Activated T-helper 1 cell treated with Interleukin-2 at 50 U/mL for 16 hours (primary cell): ENCODE measurements at places on chromosomes 1 and 21.

GRCh38 chr1:201251411-201251810 is 31.9 kb upstream of the PKP1 start:
- DNase-seq: no peak

GRCh38 chr1:234325878-234326496 is 47.3 kb upstream of the COA6 start:
- no peak for DNase-seq

- no peak for DNase-seq
These were observed 814 bp downstream of the MTARC2 start for GRCh38 chr1:220748936-220749335.

- DNase-seq: peak; percentile 22
These were observed 34.1 kb downstream of the ACOT7 start for GRCh38 chr1:6359216-6360116.

GRCh38 chr1:64675718-64676345 is 69.0 kb upstream of the RAVER2 start:
- no peak for DNase-seq

GRCh38 chr1:23521588-23521987 is 9.4 kb downstream of the E2F2 start:
- no peak for DNase-seq

DNA sequence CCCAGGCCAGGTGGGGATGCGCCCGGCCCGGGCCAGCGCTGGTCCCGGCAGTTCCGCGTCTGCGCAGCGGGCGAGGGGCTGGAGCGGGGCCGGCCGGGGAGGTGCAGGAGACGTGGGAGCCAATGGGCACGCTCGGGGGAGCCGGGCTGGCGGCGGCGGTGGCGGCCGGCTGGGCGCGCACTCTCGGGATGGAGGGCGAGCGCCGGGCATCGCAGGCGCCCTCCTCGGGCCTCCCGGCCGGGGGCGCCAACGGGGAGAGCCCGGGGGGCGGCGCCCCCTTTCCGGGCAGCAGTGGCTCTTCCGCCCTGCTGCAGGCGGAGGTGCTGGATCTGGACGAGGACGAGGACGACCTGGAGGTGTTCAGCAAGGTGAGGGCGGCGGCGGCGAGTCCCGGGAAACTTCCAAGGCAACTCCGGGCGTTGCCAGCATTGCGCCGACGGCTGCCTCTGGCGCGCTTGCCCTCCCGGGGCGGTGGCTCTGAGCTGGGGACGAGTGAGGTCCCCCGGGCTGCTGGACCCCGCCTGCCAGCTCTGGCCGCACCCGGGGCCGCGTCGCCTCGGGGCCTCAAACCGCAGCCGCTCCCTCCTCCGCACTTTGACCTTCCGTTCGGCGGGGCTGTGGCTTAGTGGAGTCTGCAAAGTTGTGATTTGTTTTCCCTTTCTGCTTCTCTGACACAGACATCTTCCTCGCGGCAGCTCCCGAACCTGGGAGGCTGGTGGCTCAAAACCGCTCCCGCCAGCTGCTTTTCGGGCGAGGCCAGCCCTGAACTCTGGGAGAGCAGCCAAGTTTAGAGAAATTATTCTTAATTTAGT is at the start of gene SNX7:
Gene SNX7, plus strand, starts transcription at position 178 of the 812 bp plus-strand sequence. Its CDS starts 11 bp downstream, at position 189.
- DNase-seq: no peak
